ENCODE measurements at places on chromosomes 12 and 14.

GRCh38 chr12:58925111-58925611 is 4.9 kb upstream of the LRIG3 start:
- DNase-seq, result no peak

- DNase-seq, result no peak
Measured at GRCh38 chr12:110340706-110341105, 59.7 kb downstream of the ATP2A2 start.

DNA sequence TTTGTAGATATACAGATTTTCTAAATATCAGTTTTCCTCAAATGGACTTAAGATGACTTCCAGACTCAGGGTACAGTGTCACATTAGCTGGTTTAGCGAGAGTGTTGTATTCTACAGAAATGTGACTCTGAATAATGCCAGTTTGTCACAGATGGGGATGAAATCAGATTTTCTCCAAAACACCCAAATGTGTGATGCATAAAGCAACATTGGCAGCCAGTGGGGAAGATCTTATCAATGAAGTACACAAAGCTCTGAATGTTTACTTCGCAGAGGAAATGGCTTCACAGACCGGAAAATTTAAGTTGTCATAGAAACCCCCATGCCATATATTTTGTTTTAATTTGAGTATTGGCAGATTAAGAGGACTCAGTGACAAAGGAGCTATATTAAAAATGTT is 29.9 kb downstream of the ANO4 start:
- no peak for DNase-seq

- DNase-seq, result no peak
Measured at GRCh38 chr14:90534838-90535555, 138.2 kb downstream of the CALM1 start.
